ENCODE measurements at places on chromosomes 7 and 10.

DNA sequence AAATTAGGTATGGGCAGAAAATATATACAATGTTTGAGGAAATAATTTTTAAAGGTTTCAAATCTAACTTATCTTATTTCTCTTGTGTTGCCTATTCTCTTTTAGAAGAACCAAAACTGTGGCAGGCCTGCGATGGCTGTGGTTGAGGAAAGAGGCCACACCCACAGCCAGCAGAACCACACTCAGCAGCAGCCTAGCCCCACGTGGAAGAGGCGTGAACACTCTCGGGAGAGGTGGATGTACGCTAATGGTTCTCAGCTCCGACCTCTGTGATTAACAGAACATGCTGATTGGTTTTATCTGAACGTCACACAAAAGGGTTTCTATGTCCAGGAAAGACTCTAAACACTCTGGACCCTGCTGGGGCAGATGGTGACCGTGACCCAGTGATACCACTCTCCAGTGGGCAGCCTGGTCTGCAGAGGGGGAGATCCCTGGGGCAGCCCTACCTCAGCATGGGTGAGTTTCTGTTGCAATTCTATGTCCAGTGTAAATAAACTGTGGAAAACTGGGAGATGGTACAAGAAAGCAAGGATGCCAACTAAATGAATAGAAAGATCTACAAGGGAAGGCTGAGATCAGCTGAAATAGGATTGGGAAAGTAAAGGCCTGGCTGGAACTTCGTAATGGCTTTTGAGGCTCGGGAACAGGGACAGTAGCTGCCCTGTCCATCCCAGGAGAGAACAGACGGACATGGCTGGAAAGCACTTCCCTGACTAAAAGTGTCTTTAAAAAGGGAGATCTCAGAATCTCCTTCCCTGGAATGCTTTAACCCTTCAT, 26.6 kb downstream of the DIP2C start:
- no peak for DNase-seq

DNA sequence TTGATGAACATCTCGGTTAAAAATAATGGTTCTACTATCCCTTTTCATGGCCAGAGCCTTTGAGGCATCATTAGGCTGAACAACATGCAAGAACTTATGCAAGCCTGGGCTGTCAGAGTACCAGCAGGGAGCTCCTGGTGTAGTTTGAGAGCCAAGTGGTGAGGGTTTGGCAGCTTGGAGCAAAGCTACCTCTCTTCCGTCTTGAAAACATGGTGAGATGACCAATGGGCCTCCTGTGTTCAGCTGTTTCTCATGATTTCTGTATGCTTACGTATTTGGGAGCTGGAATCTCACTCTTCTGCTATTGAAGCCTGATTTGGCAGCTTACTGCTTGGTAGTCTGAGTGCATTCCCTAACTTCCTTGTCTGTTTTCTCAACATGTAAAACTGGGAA, 150.4 kb downstream of the CXCL12 start:
- DNase-seq: no peak

- DNase-seq: no peak
Observed at GRCh38 chr7:150453181-150453580, 2.8 kb downstream of the GIMAP8 start.

GRCh38 chr7:107857541-107857912, 33.5 kb upstream of the DLD start:
- no peak for DNase-seq

DNA sequence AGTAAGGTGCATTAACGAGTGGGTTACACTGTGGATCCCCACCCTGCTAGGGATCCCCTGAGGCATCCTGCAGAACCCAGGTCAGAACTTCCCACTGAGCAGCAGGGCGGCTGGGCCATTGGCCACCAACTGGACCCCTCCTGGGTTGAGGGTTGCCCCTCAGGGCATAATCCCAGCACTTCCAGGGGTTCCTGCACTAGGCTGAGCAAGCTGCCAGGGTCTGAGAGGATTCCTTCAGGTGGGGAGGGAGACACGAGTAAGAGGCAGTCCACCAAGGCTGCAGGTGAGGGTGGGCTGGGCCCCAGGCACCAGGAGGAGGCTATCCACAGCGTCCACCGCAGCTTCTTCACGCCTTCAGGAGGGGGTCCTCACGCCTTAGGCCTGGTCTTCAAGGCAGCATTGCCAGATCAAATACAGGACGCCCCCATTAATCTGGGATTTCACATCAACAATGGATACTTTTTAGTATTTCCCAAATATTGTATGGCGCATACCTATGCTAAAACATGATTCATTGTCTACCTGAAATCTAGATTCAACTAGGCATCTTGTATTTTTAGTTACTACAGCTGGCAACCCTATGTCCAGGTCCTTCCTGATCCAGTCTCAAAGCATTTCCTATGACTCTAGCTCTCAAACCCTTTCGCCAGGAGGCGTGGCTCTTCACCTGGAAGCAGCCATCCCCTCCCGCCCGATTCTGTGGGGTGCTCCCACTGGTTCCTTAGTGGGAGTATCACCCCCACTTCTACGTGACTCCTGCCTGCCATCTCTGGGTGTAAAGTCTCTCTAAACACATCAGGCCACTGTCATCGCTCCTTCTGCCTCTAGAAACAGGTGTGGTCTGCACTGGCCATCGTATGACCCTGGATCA, 4.1 kb downstream of the PRKAG2 start:
- DNase-seq: no peak

DNA sequence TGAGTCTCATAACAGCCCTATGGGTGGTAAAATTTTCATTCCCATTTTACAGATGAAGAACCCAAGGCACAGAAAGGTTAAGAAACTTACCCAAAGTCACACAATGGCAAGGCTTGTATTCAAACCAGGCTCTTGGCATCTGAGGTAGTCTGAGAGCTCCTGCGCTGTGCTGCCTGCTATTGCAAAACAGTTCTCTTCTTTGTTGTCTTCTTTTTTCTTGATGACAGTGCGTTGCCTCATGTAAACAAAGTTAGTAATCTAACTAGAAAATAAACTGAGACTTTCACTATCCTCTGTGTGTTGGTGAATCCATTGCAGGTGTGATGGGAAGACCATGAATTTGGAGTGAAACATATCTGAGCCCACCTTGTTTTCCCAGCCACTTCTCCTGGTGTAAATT, 240.8 kb downstream of the PTEN start:
- DNase-seq: no peak

GRCh38 chr10:11177926-11178471, 160.3 kb downstream of the CELF2 start:
- peak; percentile 40 for DNase-seq

- DNase-seq: no peak
Observed at GRCh38 chr10:60708666-60709065, 69.6 kb upstream of the CDK1 start.

DNA sequence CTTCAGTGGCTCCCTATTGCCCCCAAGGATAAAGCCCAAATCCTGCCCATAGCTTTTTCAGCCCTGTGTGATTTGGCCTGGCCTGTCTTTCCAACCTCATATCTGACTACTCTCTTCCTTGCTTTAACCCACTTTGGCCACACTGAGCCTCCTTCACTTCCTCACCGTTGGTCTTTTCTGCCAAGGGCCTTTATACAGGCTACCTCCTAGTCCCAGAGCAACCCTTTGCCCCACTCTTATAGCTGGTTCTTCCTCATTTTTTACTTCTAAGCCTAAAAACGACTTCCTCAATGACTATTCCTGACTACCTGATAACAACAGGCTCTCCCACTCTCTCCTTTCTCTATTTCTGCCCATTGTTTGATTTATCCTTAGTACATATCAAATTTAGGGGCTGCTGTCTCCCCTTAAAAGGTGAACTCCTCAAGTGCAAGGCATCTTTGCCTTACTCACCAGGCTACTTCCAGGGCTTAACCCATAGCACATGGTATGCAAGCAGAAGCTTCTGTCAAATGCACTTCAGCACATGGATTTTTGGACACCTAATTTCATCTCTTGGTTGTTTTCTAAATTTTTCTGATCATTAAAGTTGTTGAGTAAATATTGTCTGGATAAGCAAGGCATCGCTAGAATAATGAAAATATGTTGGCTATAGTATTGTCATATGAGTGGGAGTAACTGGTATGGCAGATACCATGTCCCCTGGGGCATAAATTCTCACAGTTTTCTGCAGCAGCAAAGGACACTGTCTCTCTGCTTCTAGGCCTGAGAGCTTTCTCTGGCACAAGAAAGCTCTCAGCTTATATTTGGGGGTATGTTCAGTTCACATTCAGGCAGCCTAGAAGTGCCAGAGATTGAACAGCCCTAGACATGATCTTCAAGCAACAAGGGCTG, 201.5 kb upstream of the GPR26 start:
- DNase-seq: no peak

DNA sequence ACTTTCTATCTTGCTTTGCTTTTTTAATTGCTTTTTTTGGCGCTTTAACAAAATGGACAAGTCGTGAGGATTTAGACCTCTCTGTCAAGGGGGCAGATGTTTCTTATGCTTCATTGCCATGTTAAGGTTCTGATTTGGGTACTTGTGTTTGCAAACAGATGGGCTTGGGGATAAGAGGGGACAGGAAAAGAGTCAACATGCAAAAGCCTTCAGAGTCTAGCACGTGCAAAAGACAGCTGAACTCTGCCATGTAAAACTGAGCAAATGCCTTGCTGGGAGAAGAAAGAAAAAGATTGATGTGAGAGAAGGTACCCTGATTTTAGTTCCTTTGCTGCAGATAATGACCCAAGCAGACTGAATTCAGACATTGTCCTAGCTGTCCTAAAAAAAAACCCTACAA, 173.1 kb downstream of the KIAA1217 start:
- DNase-seq: no peak

DNA sequence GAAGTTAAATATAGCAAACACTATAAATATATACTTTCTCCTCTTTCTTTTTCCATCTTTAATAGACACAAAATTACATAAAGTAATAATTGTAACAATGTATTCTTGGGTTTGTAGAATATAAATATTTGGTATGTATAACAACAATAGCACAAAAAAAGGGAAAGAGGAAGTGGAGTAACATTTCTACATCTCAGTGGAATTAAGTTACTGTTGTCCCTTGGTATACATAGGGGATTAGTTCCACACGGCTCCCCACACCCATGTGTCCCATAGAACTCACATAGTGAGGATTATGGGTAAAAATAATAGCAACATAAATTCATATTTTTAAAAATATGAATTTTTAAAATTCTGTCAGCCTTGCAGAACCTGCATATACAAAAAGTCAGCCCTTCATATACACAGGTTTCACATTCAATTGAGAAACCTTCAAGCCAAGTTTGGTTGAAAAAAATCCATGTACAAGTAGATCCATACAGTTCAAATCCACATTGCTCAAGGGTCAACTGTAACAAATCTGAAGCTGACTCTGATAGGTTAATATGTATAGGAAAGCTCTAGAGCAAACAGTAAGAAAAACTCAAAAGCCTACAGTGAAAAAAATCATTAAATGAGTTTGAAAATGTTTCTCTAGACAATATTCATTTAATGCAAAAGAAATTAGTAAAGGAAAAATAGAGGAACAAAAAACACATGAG, 92.4 kb downstream of the HYCC1 start:
- DNase-seq: no peak

DNA sequence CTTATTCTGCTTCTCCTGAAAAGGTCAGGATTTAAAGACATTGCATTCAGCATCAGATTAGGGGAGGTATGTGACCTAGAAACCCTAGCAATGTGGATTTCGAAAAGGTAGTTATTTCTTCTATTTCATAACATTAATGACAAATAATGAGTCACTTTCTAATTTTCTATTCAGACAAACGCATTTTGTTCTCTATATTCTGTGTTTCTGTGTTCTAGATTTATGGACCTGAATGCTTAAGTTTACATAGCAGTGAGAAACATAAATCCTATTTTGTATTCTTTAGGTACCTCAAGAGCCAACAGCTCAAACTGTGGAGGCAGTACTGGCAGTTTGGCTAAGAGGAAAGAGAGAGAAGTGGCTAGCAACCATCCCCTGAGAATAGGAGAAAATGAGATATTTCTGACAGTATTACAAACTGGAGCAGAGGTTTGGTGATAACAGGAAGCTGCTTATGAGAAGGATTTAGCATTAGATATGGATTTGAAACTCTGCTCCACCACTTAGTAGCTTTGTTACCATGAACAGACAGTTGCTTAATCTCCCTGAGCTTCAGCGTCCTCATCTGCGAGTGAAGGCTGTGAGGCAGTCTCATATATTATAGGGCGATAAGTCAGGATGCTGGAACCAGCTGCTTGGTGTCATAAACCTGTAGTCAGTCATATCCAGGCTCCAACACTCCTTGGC, 28.2 kb downstream of the CDK14 start:
- no peak for DNase-seq

GRCh38 chr7:91598791-91599190, 281.7 kb downstream of the MTERF1 start:
- no peak for DNase-seq

GRCh38 chr7:100654908-100655831, 1.1 kb downstream of the ACTL6B start:
- DNase-seq: no peak

GRCh38 chr10:104622598-104623209, 18.4 kb upstream of the SORCS3 start:
- no peak for DNase-seq

DNA sequence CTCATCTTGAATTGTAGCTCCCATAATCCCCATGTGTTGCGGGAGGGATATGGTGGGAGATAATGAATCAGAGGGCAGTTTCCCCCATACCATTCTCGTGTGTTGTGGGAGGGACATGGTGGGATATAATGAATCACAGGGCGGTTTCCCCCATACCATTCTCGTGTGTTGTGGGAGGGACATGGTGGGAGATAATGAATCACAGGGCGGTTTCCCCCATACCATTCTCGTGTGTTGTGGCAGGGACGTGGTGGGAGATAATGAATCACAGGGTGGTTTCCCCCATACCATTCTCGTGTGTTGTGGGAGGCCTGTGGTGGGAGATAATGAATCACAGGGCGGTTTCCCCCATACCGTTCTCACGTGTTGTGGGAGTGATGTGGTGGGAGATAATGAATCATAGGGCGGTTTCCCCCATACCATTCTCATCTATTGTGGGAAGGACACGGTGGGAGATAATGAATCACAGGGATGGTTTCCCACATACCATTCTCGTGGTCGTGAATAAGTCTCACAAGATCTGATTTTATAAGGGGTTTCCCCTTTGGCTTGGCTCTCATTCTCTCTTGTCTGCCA, 271.0 kb downstream of the MAD1L1 start:
- DNase-seq: no peak

- peak; percentile 98 for DNase-seq
Observed at GRCh38 chr7:150383710-150384397, 4.7 kb downstream of the ZNF775 start.

DNA sequence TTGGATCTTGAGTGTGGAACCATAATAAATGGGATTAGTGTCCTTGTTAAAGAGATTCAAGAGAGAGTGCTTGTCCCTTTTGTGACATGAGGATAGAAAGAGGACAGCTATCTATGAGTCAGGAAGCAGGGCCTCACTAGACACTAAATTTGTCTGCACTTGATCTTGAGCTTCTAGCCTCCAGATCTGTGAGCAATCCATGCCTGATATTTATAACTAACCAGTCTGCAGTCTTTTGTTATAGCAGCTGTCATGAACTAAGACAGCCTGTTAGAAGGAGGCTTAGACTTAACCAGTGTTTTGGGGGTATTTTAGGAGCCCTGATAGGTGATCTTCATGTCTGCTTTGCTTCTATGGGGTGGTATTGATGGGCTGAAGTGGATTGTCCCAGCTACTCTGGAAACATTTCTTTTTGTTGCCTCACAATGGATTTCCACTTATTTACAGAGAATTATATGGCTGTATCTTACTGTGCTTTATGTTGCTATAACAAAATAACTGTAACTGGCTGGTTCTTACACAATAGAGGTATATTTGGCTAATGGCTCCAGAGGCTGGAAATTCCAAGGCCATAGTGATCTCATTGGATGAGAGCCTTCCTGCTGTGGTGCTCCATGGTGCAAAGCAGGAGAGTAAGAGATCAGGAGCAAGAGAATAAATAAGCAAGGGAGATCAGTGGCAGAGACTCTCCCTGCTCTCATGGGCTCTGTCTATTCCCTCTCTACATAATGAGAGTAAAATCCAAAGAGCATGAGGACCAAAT, 23.4 kb upstream of the AKR1C3 start:
- no peak for DNase-seq
